Activated naive CD4-positive, alpha-beta T cell treated with Interleukin-2 at 50 U/mL for 16 hours (primary cell): ENCODE measurements at places on chromosomes 5 and 9.

DNA sequence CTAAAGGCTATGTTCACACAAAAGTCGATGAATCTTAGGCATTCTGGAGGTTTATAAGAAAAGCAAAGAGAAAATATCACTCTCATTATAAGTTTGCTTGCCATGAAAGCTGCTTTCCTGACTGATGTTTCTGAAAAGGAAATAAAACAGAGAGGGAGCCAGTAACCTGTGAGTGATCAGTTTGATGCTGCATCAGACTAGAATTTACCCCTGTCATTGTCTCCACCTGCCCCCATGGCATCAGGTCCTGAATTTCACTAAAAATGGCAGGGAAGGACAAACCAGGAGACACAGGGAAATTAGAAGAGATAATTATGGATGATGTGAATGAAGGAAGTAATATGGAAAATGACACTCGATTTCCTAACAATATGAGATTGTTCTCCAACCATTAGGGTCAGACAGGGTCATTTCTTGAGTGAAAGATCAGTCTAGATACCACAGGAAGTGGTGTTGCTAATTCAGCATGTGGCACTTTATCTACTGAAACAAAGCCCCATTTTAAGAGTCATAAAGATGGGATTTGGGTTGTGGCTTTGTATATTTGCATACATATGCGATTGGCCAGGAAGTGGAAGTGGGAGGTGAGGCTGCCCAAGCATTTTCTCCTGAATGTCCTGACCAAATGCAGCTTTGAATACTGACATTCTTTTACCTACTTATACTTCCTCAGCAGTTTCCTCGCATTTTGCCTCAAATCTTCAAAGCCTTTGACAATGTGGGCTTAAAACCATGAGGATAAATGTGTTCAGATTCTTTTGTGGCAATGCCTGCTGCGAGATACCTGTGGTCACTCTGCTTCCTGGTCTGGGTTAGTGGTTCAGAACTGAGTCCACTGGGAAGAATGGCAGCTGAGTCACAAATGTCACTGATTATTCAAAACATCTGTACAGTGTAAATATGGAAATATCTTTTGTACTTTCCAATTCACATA lies 29.7 kb downstream of the MEGF10 start:
- no peak for DNase-seq

DNA sequence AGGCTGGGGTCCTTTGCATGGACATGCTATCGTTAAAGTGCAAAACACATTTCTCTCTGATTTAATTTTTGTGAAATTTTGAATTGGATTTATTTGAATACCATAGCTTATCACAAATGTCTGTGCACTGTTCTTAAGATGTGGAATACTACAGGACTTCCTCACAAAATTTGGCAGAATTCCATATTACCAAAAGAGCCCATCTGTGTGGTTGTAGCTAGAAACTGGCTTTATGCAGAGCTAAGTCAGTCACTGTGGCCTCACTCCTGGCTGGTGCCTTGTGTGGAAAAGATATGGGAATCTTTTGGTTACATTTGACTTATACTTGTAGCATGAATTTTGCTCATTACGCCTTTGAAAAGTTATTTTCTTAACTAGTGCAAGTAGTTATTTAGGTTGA lies 35.5 kb downstream of the ACO1 start:
- no peak for DNase-seq

- no peak for DNase-seq
Measured at GRCh38 chr5:117261948-117262571, 687.4 kb upstream of the SEMA6A start.

- no peak for DNase-seq
Measured at GRCh38 chr5:158563760-158564390, 535.8 kb downstream of the EBF1 start.

- no peak for DNase-seq
Measured at GRCh38 chr9:6827439-6828145, 69.8 kb downstream of the KDM4C start.
